HCT116 (cell line): ENCODE measurements at places on chromosomes 12 and 14.

DNA sequence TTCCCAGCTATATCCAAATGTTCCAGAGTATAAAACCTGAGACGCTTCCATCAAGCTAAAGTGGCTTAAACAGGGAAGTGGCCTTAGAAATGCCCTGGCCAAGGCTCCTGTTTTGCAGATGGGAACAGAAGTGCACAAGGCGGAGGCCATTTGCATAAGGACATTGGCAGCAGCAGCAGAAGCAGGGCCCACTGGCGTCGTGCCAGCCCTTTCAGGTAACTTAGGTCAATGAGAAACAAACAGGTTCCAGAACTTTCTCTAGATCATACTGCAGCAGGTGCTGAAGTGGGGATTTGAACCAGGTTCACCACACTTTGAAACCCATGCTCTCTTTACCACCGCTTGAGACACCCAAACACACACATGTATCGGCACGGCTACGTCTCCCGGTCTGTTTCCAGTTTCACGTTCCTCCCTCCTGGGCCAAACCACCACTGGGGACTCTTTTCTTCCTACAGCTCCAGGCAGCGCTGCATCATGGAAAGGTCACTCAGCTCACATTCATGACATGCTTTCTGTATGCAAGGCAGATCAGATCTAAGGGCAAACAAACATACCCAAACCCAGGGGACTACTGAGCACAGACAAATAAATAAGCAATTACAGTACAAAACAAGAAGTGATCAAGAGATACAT lies 46.0 kb upstream of the PLEKHG6 start:
- DNase-seq: no peak

- no peak for DNase-seq
These were observed 48.9 kb upstream of the SLC24A4 start for GRCh38 chr14:92274055-92274454.

DNA sequence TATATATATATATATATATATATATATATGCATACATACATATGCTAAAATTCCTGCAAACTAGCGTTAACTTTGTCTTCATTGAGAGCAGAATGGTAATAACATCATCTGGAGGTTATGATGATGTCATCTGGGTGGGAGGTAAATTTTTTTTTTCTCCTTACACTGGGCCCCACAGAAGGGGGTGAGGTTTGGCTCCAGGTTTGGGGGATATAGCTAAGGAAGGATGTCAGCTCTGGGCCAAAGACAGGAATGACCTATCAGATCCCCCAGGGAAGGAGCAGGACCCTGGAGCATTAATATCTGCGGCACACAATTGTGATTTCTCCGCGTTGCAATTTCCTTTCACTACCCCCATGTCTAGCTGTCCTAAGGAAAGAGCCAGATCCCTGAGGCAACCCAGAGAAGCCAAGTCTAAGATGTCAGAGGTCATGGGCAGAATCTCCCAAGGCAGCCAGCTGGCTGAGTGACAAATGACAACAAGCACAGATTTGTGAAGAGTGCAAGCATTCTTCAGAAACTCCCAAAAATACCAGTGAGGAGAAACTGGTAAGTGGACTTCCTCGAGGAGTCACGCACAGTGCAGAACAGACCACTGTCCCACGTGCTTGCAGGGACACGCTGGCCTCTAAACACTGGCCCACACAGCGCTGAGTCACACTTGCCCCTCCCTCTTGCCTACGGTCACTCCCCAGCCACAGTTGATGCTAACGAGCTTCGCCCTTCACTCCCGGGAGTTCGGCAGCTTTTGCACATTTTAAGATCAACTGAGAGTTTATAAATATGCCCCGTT lies 9.9 kb downstream of the UBC start:
- DNase-seq: no peak

GRCh38 chr14:82067221-82067875 lies 533.7 kb upstream of the SEL1L start:
- DNase-seq: no peak

GRCh38 chr12:45170456-45171042 lies 45.3 kb upstream of the ANO6 start:
- peak; percentile 62 for DNase-seq

GRCh38 chr12:78120866-78121560 lies 290.3 kb downstream of the NAV3 start:
- DNase-seq: peak; percentile 33

GRCh38 chr12:24723759-24724158 lies 225.1 kb downstream of the BCAT1 start:
- DNase-seq: no peak

DNA sequence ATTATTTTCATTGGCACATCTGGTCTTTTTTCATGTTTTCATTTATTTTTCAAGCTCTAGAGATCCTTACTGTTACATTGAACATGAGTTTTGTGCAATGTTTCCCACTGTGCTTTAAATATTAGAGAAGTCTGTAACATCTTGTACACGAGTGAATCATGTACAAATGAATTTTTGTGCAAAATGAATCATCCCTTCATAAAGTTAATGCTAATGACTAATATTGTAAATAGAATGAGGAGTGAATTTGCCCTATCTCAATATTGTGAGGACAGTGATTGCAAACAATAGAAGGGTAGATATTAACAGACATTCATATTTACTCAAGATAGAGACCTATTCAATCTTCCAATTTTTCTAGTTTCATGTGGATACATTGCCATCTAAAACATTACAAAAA lies 463.3 kb upstream of the FOXG1 start:
- DNase-seq: no peak

DNA sequence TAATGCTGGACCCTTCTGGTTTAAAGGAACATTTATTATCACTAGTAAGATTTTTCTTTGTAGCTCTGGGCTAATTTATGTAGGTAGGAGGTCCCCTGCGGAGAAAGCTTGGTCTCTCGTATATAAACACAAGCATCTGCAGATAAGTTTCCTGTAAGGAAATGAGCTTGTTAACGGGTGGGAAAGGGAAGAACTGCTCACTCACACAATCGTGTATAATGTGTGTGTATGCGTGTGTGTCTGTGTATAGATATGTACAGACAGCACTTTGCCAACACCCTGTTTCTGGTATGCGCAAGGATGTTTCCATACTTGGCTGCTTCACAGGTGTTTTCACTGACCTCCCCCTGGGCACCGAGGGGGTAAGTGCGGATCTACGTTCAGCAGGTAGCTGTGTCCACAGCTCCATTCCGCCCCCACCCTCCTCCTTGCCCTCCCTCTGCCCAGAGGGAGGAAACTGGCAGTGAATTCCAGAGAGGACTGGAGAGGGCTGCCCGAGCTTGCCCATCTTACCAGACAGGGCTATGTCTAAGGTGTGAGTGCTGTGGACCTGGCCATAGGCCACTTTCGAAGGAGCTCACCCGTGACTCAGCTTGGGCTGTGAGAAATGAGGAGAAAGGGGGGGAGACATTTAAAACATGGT lies 65.2 kb downstream of the NINJ2 start:
- no peak for DNase-seq
